Cerebellum (tissue), 4 donors: ENCODE measurements at places on chromosomes 3 and 15. TPM values are rescaled to one million over a fixed set of nuclear protein-coding genes. Genes with fewer than 3 reads are reported as not detected.

AADACL2 gene
- total RNA-seq: not detected

OR5K2 gene
- not detected for total RNA-seq

MINAR1 gene
- 17.7 TPM for total RNA-seq

ROBO2 gene
- total RNA-seq: 236 TPM
